WTC11 (cell line): ENCODE measurements at places on chromosomes 7 and 10.
A peak's percentile ranks its signal among the peaks of the same experiment; 100 is the strongest.

GRCh38 chr7:39709029-39709428 lies 85.7 kb downstream of the RALA start:
- DNase-seq: no peak

DNA sequence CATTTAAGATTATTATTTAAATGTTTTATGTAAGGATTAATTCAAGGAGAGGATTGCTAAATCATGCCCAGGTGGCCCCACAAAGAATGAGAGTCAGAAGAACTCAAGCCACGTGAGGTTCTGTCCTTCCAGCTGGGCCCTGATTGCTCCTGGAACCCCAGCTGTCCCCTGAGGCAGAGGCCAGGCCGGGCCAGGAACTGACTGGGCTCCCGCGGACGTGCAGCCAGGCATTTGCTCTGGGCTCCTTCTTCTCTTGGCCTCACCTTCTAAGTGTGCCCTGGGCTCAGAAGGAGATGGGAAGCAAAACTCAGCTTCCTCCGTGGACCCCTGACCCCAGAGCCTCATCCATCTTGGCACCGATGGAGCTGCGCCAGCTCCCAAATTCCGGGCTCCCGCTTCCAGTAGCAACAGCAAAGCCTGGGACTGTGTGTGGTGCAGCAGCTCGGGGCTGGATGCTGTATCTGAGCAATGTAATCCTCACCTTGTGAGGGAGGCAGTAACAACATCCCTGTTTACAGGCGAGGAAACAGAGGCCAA lies 250.6 kb upstream of the PPP2R2D start:
- DNase-seq: no peak

DNA sequence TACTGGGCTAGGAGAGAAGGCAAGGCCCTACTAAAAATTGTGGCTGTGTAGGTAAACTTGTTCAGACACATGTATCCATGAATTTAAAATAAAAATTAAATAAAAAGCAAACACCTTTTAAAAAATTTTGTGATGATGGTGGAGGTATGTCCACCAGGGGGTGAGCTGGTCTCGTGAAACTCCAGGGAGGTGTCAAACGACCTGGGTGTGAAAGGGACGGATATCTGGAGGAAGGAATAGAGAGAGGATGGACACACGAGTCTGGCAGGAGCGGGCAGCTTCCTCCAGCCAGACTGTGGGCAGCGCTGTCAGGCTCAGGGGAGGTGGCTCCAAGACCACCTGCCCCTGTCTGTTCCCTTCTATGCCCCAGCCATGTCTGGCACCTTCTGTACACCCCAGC lies 34.8 kb upstream of the DMBT1 start:
- DNase-seq: no peak

GRCh38 chr7:116449950-116450349 lies 49.6 kb upstream of the CAV2 start:
- no peak for DNase-seq

GRCh38 chr7:69714886-69715576 lies 116.8 kb downstream of the AUTS2 start:
- no peak for DNase-seq

GRCh38 chr10:104327745-104328645 lies 10.3 kb downstream of the ITPRIP start:
- DNase-seq: no peak

DNA sequence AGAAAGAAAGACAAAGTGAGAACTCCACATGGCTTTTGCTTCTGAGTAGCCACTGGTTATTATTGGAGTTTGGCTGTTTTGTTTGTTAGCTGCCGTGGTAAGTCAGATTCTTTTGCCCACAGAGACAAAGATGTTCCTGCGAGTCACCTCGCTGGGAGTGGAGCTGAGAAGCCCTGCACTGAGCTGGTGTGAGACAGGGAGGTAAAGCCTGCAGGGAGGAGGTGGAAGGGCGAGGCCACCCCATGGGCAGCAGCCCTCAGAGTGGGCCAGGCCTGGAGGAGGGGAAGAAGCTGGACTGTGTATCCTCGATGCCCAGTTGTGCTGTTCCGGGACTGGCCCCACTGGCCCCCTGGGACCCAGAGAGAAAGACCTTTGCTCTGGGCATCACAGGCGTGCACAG lies 14.3 kb upstream of the NOM1 start:
- DNase-seq: no peak

DNA sequence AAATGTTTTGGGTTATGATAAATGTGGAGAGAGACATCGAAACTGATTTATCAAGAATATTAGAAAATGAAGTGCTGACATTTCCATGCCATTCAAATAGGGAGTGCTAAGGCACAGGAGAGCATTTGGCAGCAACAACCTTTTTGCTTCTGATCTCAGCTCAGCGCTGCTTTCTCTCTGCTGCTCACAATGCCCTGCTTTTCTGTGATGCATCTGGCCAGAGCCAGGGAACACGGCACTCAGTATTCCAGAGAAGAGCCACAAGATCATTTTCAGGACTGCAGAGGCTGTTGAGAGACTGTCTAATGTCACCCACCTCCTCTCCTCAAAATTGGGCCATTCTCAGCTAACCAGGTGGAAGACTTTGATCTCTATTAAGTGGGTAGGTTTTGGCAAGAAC lies 28.1 kb downstream of the INSYN2A start:
- no peak for DNase-seq

DNA sequence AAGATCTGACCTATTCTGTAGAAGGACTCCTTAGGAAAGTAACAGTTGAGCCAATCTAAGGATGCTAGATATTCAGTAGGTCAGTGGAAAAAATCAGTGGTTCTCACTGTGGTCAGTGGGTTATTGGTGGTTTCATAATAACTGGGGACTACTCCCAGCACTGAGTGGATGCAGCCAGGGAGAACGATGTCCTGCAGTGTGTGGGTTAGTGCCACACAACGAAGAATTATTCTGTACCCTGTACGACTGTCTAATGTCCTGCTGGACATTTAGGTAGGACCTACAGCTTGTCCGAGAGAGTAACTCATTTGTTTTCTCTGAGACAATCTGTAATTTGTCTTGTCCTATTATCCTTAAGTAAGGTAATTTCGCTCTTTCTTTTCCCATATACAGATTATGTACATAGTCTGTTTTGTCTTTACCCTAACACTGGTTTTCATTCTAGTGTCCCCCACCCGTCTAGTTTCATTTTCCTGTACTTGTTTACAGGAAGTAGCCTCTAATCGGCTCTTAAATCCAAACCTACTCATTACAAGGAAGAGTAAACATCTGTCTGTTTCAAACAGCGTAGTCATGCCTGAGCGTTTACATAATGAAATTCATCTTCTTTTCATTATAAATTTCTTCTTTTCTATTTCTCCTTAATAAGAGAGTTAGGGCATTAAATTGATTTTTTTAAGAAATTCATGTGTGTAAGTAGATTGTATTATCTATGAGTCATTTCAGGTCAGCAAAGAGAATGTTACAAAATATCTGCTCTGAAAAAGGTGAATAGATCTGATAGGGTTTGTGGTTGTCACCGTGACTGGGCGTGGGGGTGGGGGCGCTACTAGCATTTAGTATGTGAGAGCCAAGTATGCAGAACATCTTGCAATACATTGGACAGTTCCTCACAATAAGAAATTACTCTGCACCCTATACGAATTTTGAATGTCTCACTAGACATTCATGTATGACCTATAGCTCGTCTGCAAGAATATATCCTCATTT lies 8.3 kb upstream of the ZC3HAV1L start:
- no peak for DNase-seq

DNA sequence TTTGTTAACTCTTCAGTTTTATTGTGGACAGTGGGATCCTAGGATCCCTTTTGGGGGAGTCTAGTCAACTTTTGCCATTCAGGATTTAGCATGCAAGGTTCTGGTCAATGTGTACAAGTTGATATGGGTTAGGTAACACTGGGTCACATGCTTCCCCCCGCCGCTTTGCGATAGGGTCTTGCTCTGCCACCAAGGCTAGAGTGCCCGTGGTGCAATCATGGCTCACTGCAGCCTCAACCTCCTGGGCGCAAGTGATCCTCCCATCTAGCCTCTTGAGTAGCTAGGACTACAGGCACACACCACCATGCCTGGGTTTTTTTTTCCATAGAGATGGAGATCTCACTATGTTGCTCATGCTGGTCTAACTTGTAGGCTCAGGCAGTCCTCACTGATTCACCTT lies 3.2 kb upstream of the CSGALNACT2 start:
- no peak for DNase-seq

GRCh38 chr7:107638594-107638993 lies 22.0 kb upstream of the SLC26A4 start:
- DNase-seq: no peak

DNA sequence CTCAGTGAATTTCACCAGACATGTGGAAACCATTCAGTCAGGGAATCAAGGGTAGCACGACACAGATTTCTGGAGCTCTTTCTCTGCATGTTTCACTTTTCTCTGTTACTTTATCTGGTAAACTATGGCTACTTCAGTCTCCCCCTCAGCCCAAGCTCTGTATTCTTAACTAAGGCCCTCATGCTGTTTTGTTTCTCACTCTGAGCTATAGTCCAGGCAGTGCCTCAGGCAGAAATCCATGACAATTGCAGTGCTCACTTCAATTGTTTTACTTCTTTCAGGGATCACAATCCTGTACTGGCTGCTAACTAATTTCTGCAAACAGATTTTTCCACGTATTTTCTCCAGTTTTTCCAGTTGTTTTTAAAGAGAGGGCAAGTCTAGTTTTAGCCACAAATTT lies 1599.9 kb upstream of the LRRTM3 start:
- DNase-seq: peak; percentile 20

DNA sequence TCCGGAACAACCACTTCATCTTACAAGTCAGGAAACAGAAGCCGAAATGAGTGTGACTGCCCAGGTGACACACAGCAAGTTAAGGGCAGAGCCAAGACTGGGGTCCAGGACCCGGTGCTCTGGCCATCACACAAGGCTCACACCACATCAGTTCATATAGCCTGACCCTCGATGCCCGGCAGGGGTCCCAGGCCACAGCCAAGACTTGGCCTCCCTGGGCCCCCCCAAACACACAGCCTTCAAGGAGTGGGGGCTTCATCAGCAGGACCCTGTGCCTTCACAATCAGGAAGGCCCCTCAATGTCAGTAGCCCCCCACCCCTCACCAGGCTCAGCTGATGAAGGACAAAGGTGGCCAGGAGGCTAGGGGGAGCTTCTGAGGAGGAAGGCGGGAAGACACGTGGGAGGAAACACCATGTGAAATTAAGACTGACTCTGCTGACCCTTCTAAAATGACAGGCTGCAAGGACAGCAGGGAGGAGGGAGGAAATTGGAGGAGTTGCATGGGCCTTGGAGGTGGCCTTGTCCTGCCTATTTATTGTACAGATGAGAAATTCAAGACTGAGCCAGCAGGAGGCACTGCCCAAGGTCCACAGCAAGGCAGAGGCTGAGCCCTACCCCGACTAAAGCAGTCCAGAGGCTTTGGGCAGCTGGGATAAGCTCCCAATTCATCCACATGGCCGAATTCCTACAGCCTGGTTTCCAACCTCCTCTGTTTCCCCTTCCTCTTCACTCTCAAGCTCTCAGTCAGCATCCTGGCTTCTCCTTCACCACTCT lies 216.1 kb upstream of the ZMIZ1 start:
- DNase-seq: peak; percentile 71

GRCh38 chr10:90855126-90855525 lies 2.7 kb downstream of the HTR7 start:
- no peak for DNase-seq

DNA sequence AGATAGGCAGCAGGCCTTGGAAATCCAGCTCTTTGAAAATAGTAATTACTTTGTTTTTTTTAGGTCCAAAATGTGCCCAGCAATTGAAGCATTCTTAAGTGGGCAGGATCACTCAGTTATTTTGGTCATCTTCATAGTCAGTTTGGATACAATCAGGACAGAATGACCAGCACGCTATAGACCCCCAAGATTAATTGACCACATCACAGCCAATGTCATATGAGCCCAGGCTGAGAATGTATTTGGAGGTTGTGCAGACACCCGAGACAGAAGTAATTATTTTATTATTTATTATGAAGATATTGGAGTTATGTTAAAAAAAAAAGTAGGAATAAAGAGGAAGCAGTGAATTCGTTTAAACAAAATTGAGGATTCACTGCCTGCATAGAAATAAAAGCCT lies 93.3 kb upstream of the PFKP start:
- no peak for DNase-seq

GRCh38 chr10:129192344-129193128 lies 274.5 kb upstream of the MGMT start:
- DNase-seq: no peak

DNA sequence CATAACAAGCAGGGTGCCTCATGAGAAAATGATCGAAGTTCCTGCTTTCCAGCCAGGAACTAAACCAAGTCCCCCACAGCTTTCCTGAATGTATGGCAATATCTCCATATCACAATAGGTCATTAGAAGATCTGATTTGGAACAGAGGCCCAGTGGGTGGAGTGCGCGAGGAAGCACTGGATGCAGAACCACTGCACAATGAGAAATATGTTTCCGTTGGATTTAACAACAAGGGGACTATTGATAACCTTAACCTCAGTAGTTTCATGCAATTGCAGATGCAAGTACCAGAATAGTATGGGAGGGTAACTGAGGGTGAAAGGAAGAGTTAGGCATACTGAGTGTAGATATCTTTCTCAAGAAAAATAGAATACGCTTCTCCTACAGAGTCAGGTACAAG lies 45.3 kb downstream of the ZPBP start:
- no peak for DNase-seq

GRCh38 chr10:120689777-120690529 lies 161.2 kb upstream of the WDR11 start:
- no peak for DNase-seq

DNA sequence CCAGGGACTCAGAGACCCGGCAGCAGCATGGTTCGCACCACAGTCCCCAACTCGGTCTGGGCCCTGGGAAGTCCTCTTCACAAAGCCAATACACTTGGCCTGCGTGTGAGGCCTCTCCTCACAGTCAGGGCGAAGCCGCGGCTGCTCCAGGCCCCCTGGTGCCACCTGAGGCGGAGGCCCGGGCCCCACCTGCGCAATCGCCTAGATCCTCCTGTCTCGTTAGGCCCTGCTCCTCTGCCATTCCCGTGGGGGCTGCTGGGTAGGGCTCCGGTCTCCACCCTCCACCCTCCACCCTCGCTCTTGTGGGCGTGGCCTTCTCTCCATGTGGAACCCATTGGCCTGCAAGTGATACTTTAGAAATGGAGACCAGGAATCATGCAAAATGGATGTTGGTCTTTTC lies 553.3 kb downstream of the INHBA start:
- no peak for DNase-seq

DNA sequence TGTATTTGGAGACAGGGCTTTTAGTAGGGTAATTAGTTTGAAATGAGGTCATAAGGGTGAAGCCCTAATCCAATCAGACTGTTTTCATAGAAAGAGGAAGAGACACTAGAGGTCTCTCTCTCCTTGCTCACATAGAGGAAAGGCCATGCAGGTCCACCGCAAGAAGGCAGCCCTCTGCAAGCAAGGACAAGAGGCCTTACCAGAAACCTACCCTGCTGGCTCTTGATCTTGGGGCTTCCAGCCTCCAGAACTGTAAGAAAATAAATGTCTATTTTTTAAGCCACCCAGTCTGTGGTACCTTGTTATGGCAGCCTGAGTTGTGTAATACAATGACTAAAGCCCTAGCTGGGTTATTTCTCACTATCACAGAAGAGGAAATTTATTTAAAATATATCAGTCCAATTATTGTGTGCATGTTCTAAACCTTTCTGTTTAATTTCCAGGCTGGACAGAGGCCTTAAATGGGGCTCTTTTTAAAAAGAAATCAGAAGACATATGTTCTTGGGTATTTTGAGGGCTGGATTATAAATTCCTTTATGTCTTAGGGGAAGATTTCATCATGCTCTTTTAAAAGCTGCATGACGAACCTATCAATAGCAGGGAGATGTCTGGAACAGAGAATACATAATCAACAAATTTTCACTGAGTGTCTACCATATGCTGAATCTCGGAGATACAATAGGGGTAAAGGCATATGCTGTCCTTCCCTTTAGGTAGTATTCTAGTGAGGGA lies 12.9 kb upstream of the TMEM26 start:
- DNase-seq: peak; percentile 23

GRCh38 chr10:101760510-101760909 lies 15.4 kb downstream of the FGF8 start:
- DNase-seq: no peak
